Ovary (tissue), 10 donors: ENCODE measurements at places on chromosomes 1 and 21. TPM values are rescaled to one million over a fixed set of nuclear protein-coding genes. Genes with fewer than 3 reads are reported as not detected.

GRCh38 chr1:28668956-28669723 lies 556 bp downstream of the GMEB1 start:
- peak; percentile 72 for DNase-seq
- peak overlapping the region; percentile 99 for H3K27ac ChIP-seq
- H3K4me1 ChIP-seq: peaks cover 1% of the 10 kb centered on the region
- H3K36me3 ChIP-seq: no peaks in the 10 kb centered on the region
- peak overlapping the region; percentile 87 for H3K4me3 ChIP-seq

SERPINC1 gene
- 1.1 TPM for total RNA-seq

ANKRD45 gene
- 2.6 TPM for total RNA-seq

FAM177B gene
- 0.34 TPM for total RNA-seq

PIK3C2B gene
- total RNA-seq: 12.8 TPM

FMO4 gene
- 2.1 TPM for total RNA-seq

DNA sequence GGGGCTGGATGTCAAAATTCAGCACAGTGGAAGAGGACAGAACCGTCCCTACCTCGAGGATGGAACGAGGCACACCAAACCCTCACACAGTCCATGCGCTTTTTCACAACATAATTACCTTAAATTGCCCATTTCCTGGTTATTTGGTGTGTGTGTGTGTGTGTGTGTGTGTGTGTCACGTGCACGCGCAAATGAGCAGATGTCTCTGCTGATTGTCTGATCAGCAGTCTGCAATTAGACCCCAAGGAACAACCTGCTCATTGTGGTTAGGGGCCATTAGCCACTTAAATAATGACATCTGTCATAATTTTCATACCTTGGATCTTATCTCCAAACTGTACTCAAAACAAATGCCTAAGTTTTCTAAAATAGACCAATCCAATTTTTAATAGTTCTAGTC lies 23.2 kb downstream of the AVPR1B start:
- no peaks in the 10 kb centered on the region for H3K4me1 ChIP-seq
- no peak overlapping the region for H3K4me3 ChIP-seq
- no peaks in the 10 kb centered on the region for H3K27me3 ChIP-seq
- H3K27ac ChIP-seq: no peak overlapping the region
- DNase-seq: no peak
- no peaks in the 10 kb centered on the region for H3K36me3 ChIP-seq

GRCh38 chr1:151443846-151444782 lies 15.2 kb downstream of the POGZ start:
- H3K27ac ChIP-seq: no peak overlapping the region
- no peak overlapping the region for H3K4me3 ChIP-seq
- peak; percentile 63 for DNase-seq
- no peaks in the 10 kb centered on the region for H3K27me3 ChIP-seq
- no peaks in the 10 kb centered on the region for H3K36me3 ChIP-seq
- peaks cover 6% of the 10 kb centered on the region for H3K4me1 ChIP-seq

DNA sequence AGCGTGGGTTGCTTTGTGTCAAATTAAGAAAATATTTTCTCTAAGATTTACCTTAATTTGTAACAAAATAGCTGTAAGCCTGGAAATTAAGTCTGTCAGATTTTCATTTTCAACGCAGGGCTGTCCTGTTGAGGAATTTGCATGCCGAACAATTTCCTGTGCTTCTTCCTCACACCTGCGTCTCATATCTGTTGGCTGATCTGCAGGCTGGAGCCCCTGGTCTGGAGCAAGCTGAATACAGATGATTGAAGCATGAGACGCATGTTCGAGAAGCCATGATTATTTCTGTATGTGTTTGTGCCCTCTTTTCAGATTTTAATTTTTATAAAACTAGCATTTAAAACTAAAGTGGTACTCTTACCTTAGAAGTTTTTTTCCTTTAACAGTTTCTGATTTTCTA lies 9.8 kb downstream of the MIXL1 start:
- no peak for DNase-seq
- no peaks in the 10 kb centered on the region for H3K27me3 ChIP-seq
- no peaks in the 10 kb centered on the region for H3K36me3 ChIP-seq

DNA sequence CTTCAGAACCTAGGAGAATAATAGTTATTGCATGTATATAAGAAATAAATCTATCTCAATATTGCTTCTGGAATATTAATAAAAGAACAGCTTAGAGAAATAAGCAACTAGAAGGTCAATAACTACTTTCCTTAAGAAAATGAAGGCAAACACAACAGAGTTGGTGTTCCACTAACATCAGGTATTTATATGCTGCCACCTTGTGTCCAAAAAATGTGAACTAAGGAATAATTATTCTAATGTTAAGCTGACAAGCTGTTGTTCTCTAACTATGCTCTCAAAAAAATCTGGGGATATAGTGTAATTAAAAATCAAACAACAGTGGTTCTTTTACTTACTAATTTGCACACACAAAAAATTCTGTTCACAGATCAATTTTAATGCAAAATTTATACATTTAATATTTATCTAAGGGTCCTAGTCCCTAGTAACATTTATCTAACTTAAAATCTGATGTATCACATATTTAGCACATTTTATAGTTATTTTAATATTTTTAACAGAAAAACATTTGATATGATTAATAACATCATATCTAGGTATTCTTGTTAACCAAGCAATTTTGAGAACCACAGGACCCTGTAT lies 39.6 kb downstream of the UCHL5 start:
- H3K4me3 ChIP-seq: no peak overlapping the region
- H3K4me1 ChIP-seq: no peaks in the 10 kb centered on the region
- H3K36me3 ChIP-seq: no peaks in the 10 kb centered on the region
- no peaks in the 10 kb centered on the region for H3K27me3 ChIP-seq
- no peak overlapping the region for H3K27ac ChIP-seq

- no peak for DNase-seq
- no peaks in the 10 kb centered on the region for H3K27me3 ChIP-seq
- H3K4me3 ChIP-seq: no peak overlapping the region
Measured at GRCh38 chr21:15211491-15212133, 146.8 kb upstream of the NRIP1 start.

DNA sequence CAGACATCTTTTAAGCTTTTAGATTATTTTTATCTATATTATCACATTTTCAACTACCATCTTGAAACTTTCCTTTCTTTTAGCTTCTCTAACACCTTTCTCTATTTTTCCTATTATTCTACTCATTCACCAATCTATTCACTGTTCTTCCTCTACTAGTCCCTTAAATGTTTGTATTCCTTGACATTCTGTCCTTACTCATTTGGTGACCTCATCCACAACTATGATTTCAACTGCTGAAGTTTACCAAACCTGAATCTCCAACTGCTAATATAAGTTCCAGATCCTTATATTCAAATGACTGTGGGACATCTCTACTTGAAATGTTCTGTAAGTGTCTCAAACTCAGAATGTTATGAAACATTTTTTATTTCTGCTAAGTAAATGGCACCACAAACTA lies 49.2 kb downstream of the TUT4 start:
- H3K36me3 ChIP-seq: no peaks in the 10 kb centered on the region
- no peak for DNase-seq
- no peaks in the 10 kb centered on the region for H3K27me3 ChIP-seq
- H3K4me3 ChIP-seq: no peak overlapping the region
- H3K4me1 ChIP-seq: no peaks in the 10 kb centered on the region
- H3K27ac ChIP-seq: no peak overlapping the region

DNA sequence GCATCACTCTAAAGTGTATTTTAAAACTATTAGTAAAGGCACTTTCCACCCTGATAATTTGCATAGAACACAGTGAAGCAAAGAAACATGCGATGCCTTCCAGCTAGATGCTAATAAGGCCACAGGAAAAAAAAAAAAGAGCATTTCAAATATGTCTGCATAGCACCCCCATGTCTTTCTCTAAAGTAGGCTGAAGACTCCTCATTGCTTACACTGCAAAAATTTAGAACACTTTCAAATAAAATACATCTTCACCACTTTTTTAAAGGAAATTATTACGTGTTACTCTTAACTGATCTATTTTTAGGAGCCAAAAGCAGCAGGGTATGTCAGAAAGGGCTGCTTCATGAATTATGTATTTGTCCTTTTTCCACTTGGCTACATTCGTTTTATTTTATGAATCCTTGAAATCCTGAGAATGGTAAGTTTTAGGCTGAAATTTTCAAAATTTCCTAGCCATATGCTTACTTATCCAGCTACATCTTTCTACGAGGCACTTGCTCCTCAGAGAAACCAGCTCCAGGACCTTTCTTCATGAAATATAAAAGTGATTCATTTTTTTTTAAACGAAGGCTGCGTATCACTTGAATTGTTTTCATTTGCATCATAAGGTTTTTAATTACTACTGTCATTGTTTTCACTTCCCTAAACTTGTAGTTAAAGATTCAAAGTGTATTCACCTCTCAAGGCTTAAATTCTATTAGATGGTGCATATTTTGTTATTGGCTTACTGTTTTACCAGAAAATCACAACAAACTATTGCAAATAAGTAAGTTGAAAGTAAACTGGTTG lies 513.0 kb downstream of the PTPRC start:
- H3K4me3 ChIP-seq: no peak overlapping the region
- H3K27me3 ChIP-seq: no peaks in the 10 kb centered on the region
- DNase-seq: no peak
- H3K27ac ChIP-seq: no peak overlapping the region
- no peaks in the 10 kb centered on the region for H3K36me3 ChIP-seq

DNA sequence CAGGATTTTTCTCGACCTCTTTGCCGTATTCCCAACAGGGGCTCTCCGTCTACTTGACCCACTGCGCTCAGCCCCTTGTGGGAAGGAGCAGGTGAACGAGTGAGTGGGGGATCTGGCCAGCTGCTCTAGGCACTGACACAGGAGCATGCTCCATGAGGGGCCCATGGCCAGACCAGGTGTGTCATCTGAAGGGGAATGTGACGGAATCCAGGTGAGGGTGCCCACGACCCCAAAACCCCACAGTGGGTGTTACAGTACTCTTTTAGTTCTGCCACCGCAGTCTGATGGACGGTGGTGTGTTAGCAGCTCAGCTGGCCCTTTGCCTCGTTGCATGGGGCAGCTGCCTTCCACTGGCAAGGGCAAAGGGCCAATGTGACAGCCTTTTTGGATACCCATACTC lies 601.4 kb upstream of the NCAM2 start:
- no peaks in the 10 kb centered on the region for H3K36me3 ChIP-seq
- H3K27ac ChIP-seq: no peak overlapping the region

- DNase-seq: no peak
- no peaks in the 10 kb centered on the region for H3K4me1 ChIP-seq
- H3K27me3 ChIP-seq: no peaks in the 10 kb centered on the region
- no peak overlapping the region for H3K27ac ChIP-seq
Measured at GRCh38 chr1:18618546-18619466, 11.8 kb upstream of the PAX7 start.

DNA sequence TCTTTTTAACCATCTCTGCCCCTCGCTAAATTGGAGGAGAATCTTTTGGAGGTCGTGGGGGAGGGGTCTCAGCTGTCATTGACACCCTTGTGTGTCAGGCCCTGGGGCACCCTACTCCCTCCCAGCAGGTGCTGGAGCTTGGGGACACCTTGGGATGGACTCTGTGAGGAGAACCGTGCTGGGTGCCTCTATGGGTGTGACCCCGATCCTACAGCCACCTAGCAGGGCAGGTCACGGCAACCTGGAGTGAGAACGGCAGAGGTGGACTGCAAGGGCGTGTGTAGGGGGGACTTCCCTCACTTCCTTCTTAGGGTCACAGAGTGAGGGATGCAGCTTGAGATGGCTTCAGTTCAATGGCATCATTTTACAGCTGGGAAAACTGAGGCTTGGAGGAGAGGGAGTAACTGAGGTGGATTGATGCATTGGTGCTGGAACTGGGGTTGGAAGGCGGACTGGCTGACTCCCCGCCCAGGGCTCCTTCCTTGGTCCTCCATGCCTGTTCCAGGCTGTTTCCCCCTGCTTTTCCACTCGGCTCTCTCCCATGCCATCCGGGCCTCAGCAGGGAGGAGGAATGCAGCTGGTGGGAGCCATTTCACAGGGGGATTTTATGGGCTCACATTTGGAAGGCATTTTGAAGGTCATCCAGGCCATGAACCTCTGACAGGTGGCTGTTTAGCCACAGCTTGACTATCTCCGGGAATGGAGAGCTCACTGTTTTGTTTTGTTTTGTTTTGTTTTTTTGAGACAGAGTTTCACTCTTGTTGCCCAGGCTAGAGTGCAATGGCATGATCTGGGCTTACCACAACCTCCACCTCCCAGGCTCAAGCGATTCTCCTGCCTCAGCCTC lies 18.8 kb upstream of the ARHGEF10L start:
- no peak for DNase-seq
- peaks cover 2% of the 10 kb centered on the region for H3K4me1 ChIP-seq
- no peak overlapping the region for H3K27ac ChIP-seq

DNA sequence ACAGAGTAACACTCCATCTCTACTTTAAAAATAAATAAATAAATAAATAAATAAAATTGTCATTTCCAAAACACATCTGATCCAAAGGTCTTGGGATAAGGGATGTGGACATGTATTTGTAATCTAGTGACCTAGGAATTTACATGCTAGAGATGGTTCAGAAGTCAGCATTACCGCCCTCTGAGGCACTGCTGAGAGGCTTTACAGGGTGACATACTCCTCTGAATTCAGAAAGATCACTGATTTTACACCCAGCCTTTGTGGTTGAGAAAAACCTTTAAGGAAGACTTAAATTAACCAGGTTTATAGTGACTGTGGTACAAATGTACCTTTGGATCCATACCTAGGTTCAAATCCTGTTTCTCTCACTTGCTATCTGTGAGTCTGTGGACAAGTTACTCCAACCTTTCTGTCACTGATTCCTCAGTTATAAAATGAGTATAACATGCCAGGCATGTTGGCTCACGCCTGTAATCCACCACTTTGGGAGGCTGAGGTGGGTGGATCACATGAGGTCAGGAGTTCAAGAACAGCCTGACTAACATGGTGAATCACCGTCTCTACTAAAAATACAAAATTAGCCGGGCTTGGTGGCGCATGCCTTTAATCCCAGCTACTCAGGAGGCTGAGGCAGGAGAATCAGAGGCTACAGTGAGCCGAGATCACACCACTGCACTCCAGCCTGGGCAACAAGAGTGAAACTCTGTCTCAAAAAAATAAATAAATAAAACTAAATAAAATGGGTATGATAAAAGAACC lies 20.1 kb downstream of the OSBPL9 start:
- no peaks in the 10 kb centered on the region for H3K27me3 ChIP-seq
- no peaks in the 10 kb centered on the region for H3K36me3 ChIP-seq
- H3K4me1 ChIP-seq: peaks cover 16% of the 10 kb centered on the region
- peak; percentile 51 for DNase-seq

GRCh38 chr1:241592273-241592958 lies 47.8 kb downstream of the CHML start:
- no peaks in the 10 kb centered on the region for H3K27me3 ChIP-seq
- no peak overlapping the region for H3K4me3 ChIP-seq
- DNase-seq: no peak

GRCh38 chr1:38006008-38006828 lies 904 bp upstream of the FHL3 start:
- H3K4me1 ChIP-seq: peaks cover 8% of the 10 kb centered on the region
- DNase-seq: no peak
- H3K4me3 ChIP-seq: peak overlapping the region; percentile 64
- H3K27me3 ChIP-seq: no peaks in the 10 kb centered on the region
- peak overlapping the region; percentile 13 for H3K27ac ChIP-seq

DNA sequence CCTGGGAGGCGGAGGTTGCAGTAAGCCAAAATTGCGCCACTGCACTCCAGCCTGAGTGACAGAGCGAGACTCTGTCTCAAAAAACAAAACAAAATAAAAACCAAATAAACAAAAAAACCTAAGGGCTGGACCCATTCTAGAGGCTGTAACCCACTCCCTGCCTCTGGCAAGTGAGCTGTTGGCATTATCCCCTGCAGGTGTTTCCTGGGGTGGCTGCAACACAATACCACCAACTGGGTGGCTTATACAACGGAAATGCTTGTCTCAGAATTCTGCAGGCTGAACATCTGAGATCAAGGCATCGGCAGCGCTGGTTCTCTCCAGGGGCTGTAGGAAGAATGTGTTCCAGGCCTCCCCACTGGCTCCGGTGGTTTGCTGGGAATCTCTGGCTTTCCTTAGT lies 15.2 kb downstream of the LRRC38 start:
- H3K27me3 ChIP-seq: no peaks in the 10 kb centered on the region
- no peak overlapping the region for H3K4me3 ChIP-seq
- no peak for DNase-seq
- no peaks in the 10 kb centered on the region for H3K36me3 ChIP-seq

TCHH gene
- total RNA-seq: 0.05 TPM
